COR-L47 (cell line): ENCODE measurements at places on chromosomes 3 and 15.

DNA sequence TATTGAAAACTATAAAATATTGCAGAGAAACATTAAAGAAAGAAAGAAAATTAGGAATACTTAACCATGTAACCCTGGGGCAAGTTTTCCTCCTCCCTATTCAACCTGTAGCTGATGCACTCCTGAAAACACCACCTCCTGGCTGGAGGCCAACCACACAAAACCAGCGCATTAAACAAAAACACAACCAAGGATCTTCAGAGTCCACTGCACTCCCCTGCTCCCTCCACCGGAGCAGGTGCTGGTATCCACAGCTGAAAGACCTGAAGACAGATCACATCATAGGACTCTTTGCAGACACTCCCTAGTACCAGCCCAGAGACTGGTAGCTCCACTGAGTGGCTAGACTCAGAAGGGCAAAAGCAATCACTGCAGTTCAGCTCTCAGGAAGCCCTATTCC lies 13.6 kb upstream of the ADAMTS17 start:
- DNase-seq: peak; percentile 33

GRCh38 chr3:122810734-122811133 lies 15.9 kb downstream of the SLC49A4 start:
- no peak for DNase-seq

DNA sequence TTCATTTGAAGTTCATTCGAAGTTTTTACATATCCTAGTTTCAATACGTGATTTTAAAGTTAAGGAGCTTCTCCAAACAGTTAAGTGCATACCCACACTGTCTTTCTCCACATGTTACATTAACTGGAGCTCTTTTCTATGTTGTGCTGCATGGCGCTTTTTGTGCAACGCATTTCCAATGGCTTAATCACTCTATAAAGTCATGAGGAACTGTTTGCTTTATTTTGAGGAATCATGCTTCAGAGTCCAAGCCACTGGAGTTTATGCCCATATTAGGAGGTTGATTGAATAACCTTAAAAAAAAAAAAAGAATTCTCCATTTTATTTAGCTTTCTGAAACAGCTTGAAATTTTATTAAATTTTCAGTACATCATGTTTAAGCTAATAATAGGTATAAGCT lies 109.4 kb upstream of the MBNL1 start:
- DNase-seq: no peak

- DNase-seq: no peak
These were observed 15.0 kb downstream of the SNAP23 start for GRCh38 chr15:42510258-42511006.

DNA sequence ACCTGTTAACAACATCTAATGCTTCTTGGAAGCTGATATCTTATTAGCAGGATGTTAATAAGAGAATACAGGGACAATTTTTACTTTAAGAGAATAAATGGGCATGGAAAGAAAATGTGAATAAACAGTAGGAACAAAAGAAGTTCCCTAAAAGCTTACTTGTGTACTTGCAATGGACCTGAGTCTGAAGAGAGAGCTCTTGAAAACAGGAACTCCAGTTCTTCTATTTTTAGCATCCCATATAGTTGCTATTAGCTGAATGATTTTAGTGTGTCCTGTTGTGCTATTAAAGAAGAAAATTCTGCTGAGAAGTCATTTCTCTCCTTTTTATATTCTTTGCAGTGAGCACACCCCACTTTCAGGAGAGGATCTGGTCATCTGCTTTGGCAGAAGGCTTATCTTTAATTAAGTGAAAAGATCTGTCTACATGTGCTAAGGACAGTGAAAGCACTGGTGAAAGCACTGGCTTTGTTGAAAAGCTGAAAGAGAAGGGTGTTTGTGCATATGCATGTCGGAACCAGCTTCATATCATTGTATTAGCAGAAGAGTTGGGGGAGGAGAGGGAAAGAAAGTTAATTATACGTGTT lies 1.4 kb upstream of the ST3GAL6 start:
- no peak for DNase-seq

DNA sequence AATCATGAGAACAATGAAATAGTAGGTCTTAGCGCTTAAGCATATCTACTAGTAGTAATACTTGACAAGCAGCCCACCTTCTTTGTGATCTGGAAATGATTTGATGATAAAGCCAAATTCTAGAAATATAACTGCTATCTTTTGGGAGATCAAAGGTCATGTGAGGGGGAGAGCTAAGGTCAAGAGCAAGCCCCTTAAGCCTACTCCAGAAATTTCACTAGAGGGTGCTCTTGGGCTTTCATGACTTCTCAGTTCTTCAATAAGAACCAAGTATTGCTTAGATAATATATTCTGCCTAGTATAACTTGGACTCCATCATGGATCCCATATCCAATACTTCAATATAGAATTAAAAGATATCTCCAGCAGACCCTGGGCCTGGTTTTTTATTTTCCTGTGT lies 319.6 kb downstream of the ZBTB20 start:
- peak; percentile 62 for DNase-seq

- DNase-seq: no peak
These were observed 512 bp downstream of the IQCF5 start for GRCh38 chr3:51874889-51875288.

- DNase-seq: no peak
These were observed 146.3 kb upstream of the CTDSPL start for GRCh38 chr3:37715358-37715757.

- DNase-seq: no peak
These were observed 4.7 kb downstream of the BHLHE40 start for GRCh38 chr3:4983739-4984510.

GRCh38 chr3:4614070-4614469 lies 120.9 kb downstream of the ITPR1 start:
- no peak for DNase-seq

DNA sequence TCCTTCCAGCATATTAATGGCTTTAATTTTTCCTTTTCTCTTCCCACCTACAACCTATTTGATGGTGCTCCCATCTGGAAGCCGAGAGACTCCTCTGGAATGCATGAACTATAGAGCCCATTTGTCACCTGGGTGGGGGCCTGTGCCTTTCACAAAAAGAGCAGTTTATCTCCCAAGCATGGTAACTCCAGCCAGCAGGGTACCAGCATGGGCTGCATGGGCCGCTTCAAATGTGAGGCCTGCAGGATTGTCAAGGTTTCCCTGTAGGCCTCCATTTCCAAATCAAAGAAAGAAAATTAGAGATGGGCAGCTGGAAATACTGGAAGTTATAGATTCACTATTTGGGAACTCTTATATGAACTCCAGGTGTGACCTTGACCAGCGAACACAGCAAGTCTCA lies 50.7 kb upstream of the SKOR1 start:
- DNase-seq: no peak

- no peak for DNase-seq
These were observed 97.4 kb upstream of the KLF13 start for GRCh38 chr15:31228980-31229826.
